ENCODE measurements at places on chromosomes 11 and 22.

GRCh38 chr11:73962101-73962705 lies 11.4 kb downstream of the DNAJB13 start:
- DNase-seq, result no peak

DNA sequence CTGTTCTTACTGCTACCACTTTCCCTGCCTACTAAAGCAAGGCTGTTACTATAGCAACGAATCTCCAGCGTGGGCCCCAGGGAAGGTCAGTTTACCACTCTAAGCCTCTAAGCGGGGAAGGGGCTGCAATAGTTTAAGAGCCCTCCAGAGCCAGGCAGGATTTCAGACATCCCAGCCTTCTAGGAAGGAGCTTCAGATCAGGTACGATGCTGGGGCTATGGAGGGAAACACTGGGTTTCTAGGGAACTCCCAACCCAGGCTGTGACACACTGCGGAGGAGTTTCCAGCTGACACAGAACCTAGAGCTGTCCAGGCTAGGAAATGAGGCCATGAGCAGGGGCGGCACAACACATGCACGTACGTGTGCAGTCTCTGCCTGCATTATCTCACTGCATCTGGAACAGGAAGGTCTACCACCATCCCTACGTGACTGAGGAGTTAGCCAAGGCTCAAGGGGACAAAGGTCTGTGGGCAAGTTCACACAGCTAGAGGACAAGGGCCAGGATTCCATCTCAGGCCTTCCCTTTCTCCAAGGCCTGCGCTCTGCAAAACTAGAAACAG lies 20.4 kb downstream of the HPS4 start:
- DNase-seq, result no peak

- DNase-seq, result peak; percentile 93
Measured at GRCh38 chr11:125345421-125346178, 150.5 kb downstream of the FEZ1 start.

GRCh38 chr11:102280245-102280833 lies 36.9 kb upstream of the BIRC3 start:
- no peak for DNase-seq

- peak; percentile 53 for DNase-seq
Measured at GRCh38 chr11:45993531-45994001, 71.1 kb downstream of the LARGE2 start.

GRCh38 chr22:46650078-46650810 lies 30.1 kb downstream of the GRAMD4 start:
- DNase-seq, result no peak

DNA sequence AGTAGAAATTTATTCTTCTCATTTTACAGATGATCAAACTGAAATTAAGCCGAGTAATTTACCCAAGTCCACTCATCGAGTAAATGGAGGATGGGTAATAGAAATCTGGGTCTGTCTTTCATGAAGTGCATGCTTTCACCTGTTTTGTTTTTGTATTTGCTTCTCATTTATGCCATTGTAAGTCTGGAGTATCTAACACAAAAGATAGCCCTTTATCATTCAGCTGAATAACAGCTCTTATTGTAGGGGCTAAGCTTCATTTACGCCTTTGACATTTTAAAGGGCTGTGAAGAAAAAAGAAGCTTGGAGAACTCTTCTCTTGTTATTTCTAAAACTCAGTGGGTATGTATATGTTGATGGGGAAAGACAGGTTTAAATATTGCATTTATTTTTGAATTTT lies 1196.2 kb upstream of the TENM4 start:
- DNase-seq, result no peak
